Astrocyte (in vitro differentiated cells and primary cell): ENCODE measurements at places on chromosomes 13 and 19.

- peak; percentile 37 for DNase-seq
Observed at GRCh38 chr13:36736119-36736726, 62.4 kb downstream of the SERTM1 start.

GRCh38 chr19:32909257-32909656, 39.7 kb upstream of the SLC7A9 start:
- no peak for DNase-seq

GRCh38 chr13:42899266-42899665, 92.8 kb downstream of the EPSTI1 start:
- DNase-seq = no peak

GRCh38 chr19:24052811-24053210, 34.2 kb upstream of the ZNF254 start:
- no peak for DNase-seq

DNA sequence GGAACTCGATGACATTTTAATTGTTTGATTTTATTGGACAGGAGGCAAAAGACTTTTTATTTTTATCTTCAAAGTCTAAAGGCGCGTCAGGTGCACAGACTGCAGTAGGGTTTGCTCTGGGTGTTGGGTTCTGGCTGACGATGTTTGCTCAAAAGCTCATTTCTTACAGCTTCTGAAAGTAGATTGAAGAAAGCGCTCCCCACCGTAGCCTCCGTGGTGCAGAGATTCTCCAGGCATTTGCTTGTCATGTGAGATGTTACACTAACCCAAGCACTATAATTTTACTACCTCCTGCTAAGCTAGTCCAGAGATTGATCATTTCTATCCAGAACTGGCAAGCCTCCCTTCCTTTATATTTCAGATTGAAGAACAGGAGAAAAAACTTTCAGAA, 14.5 kb upstream of the ATP11A start:
- no peak for DNase-seq

DNA sequence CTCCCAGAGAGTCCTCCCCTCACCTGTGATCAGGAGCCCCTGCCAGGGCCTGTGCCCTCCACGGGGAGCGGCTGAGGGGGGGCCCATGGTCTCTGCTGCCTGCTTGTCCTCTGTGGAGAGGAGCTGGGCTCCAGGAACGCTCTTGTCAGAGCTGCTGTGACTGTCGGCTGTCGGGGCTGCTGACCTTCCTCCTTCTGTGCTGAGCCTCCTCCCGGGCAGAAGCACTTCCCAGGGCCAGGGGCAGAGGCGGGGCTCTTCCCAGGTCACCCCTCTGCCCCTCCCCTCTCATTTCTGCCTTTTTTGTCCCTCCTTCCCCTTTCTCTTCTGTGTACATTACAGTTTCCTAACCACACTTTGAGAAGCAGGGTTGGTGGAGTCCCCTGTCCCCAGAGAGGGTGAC, at the start of gene CEACAM4:
Gene CEACAM4 (minus strand): TSS at position 198 of the 400 bp plus-strand sequence. CDS start 111 bp downstream, at position 87.
- DNase-seq = no peak

DNA sequence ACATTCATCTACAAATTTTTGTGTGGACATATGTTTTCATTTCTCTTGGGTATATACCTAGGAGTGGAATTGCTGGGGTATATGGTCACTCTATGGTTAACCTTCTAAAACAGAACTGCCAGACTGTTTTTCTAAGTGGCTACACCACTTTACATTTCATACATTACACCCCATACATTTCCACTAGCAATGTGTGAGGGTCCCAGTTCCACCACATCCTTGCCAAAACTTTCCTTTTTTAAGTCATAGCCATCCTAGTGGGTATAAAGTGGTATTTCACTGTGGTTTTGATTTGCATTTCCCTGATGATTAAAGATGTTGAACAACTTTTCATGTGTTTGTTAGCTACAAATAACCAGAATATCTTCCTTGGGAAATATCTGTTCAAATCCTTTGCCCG, 336.1 kb downstream of the SHISA2 start:
- DNase-seq = no peak

GRCh38 chr13:74246487-74246886, 112.3 kb upstream of the KLF12 start:
- DNase-seq = peak; percentile 49

GRCh38 chr19:40709817-40710216, 6.9 kb downstream of the COQ8B start:
- DNase-seq = no peak

DNA sequence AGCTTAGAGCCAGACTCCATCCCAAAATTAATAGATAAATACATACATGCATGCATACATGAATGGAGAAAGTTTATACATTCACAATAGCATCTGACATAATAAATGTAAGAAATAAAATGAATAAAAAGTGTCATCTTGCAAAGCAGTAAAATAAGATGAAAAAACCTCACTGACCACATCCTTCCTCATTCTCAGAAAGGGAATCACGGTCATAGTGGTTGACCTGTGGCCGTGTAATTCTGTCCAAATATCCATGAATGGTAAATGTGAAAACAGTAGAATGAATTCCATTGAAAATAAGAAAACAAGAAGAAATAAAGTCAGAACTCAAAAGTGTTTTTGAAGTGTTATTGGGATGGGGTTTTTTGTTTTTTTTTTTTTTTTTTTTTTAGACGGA, 9.8 kb upstream of the CDC42EP5 start:
- no peak for DNase-seq

- no peak for DNase-seq
Observed at GRCh38 chr19:13097033-13097462, 5.6 kb downstream of the LYL1 start.

DNA sequence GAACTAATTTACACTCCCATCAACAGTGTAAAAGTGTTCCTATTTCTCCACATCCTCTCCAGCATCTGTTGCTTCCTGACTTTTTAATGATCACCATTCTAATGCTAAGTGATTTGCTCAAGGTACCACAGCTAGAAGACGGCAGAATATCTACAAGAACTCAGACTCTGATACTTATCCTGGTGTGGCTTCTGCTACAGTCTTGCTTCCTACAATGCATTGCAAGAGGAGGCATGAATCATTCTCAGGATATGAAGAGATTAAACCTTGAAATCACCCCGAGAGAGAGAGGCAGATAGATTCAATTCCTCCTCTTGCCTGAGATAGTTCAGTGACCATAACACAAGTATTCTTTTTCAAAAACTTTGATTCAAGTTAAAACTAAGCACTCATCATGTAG, 306.4 kb downstream of the TBC1D4 start:
- peak; percentile 27 for DNase-seq

DNA sequence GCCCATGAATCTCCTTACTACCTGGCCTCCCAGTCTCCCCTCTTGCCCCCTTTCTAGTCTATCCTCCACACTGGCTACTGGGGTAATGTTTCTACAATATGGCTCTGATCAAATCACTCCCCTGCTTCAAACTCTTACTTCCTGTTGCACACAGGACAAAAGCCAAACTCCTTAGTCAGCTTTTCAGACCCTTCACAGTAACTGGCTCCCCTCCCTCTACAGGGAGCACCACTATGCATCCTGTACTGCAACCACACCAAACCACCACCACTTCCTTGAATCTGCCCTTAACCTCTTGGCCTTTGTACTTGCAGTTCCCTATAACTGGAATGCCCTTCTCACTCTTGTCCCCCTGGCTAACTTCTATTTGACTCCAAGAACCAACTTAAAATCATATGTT, 32.2 kb downstream of the DEDD2 start:
- peak; percentile 22 for DNase-seq

GRCh38 chr13:102597029-102597961, 509 bp downstream of the TPP2 start:
- peak; percentile 45 for DNase-seq

DNA sequence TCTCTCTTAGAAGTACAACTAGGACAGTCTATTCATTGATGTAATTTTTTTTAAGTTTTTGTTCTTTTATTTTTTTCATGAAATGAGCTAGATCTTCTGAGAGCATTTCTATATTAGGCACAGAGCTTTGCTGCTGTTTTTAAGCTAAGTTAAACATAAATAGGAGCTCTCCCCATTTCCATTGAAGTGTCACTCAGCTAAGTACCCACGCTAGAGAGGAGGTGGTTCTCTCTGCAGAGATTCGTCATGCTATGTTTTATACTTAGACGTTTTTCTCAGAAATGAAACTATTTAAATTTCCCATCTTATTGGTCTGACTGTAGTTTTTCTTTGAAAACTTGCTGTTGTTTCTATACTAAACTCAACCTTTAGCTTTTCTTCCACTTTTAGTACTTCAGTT, 271.5 kb downstream of the PCDH9 start:
- DNase-seq = no peak

GRCh38 chr13:30224732-30225131, 82.6 kb downstream of the KATNAL1 start:
- DNase-seq = peak; percentile 34

- DNase-seq = no peak
Observed at GRCh38 chr19:34994643-34995541, 5.2 kb upstream of the GRAMD1A start.

- peak; percentile 71 for DNase-seq
Observed at GRCh38 chr13:37290716-37291505, 185.4 kb upstream of the CSNK1A1L start.

DNA sequence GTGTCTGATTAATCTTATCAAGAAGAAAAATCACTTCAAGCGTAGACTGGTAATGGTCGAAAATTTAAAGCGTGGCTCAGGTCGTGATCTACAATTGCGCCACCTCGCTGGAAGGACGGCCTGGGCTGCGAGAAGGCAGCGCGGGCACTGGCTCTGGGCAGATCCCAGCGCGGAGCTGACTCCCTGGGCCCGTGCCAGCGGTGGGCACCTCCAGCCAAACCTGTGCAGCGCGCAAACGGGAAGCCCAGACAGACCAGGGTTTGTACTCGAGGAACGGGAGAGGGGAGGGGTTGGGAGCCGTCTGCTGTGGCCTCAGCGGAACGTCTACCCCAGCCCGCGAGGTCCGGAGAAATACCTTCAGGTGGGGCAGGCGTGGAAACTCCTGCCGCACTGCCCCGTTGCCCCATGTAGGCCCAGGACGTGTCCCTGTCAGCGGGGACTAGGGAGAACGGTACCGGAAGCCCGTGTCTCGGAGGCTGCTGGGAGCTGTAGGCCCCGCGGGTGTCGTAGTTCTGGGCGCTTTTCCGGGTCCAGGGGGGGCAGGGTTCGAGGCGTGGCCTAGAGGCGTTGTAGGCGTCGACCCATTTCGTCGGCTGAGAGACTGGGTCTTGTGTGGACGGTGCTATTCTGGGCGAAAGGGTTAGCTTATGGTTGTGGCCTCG, 21.1 kb downstream of the ZNF274 start:
- no peak for DNase-seq

DNA sequence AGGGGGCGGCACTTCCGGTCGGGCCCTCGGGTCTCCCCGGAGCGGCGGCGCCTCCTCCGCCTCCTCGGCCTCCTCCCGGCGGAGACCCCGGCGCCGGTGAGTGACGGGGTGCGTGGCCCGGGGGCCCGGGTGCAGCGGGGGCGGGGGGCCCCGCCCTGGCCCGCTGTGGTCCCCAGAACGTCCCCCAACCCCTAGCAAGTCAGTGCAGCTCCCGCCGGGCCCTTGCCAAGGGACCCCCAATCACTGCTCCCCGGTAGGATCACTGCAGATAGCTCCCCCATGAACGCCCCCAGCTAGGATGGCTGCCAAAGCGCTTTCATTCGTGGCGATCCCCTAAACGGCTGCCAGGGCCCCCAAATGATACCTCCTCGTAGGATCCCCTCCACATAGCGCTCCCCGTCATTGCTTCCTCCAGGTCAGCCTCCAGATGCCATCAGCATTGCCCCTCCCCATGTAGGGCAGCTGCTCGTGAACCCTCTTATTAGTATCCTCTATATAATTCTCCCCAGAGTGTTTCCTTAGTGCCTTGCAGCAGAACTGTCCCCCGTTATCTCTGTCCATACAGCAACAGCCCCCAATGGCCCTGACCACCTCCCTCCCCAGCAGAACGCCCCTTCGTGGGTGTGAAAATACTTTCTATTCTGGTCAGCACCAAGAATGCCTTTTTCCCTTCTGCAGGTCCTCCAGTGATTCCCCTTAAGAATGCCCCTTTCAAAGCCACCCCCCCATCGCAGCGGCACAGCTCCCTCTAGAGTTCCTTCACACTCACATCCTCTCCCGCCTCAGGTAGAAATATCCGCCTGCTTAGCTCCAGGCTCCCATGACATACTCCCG, at the start of gene ZNF865:
Gene ZNF865 (plus strand): TSS at position 11 of the 834 bp plus-strand sequence. CDS start 7,972 bp downstream, outside the sequence.
- peak; percentile 81 for DNase-seq

GRCh38 chr13:35723821-35724220, 247.3 kb upstream of the MAB21L1 start:
- DNase-seq = peak; percentile 43

DNA sequence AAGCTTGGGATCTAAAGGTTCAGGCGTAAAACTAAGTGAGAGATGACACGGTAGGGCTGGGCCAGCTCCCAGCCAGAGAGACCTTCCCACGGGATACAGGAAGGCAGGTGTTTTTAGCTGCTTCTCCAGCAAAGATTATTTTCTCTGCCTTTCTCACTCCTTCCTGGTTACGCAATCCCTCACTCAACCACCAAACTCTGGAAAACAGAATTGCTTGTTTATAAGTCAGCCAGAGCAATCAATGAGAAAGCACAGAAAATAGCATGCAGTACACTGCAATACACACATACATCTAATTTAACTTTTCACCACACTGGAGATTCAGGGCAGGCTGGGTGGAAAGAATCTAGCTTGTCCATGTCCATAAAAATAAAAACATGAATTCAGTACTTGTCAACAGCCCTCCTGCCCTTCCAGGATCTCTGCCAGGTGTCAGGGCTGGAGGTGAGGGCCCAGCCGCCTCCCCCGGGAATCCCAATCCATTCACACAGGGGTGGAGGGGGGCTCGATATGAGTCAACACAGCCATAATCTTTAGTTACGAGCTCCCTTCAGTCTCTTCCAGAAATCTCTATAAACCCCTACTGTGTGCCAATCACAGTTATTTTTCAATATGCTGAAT, 12.2 kb downstream of the RHPN2 start:
- peak; percentile 14 for DNase-seq

DNA sequence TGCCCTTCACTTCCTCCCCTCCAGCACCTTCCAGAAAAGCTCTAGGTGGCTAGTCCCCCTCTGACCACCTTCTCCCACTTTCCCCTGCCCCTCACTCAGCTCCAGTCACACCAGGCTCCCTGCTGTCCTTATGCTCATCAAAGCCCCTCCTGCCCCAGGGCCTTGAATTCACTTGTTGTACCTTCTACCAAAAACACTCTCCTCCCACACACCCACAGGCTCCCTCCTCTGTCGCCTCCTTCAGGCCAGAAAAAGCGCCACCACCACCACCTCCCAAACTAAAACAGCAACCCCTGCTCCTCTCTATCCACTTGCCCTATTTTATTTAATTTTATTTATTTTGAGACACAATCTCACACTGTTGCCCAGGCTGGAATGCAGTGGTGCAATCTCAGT, 4.8 kb upstream of the CEACAM16 start:
- DNase-seq = no peak

DNA sequence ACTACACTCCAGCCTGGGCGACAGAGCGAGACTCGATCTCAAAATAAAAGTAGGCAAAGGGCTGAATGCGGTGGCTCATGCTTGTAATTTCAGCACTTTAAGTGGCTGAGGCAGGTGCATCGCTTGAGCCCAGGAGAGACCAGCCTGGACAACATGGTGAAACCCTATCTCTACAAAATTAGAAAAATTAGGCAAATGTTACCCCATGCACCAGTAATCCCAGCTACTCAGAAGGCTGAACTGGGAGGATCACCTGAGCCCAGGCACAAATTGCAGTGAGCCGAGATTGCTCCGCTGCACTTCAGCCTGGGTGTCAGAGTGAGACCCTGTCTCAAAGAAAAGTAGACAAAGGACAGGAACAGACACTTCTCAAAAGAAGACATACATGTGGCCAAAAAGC, 9.9 kb upstream of the LGALS13 start:
- DNase-seq = no peak
